ENCODE measurements at places on chromosomes 1 and 21.

GRCh38 chr1:172647110-172647564 is 11.8 kb upstream of the FASLG start:
- DNase-seq, result no peak

GRCh38 chr1:5742801-5743200 is 249.4 kb downstream of the NPHP4 start:
- DNase-seq, result no peak

DNA sequence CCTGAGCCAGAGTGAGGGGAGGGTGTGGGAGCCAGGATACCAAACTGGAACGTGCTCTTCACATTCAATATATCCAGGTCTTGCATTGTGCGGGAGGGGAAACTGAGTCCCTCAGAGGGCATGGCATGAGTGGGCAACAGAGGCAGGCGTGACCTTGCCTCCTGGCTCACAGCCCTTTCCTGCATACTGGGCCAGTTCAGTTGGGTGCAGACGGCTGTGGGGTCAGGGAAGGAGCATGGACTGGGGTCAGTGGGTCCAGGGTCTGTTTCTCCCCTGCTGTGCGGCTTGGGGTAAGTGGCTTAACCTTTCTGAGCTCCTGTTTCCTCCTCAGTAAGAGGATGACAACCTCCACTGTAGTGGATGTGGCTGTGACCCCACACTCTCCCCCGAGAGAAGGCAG is 16.6 kb downstream of the SERINC2 start:
- DNase-seq, result no peak

GRCh38 chr21:39851002-39851618 is 16.1 kb upstream of the PCP4 start:
- DNase-seq, result no peak

DNA sequence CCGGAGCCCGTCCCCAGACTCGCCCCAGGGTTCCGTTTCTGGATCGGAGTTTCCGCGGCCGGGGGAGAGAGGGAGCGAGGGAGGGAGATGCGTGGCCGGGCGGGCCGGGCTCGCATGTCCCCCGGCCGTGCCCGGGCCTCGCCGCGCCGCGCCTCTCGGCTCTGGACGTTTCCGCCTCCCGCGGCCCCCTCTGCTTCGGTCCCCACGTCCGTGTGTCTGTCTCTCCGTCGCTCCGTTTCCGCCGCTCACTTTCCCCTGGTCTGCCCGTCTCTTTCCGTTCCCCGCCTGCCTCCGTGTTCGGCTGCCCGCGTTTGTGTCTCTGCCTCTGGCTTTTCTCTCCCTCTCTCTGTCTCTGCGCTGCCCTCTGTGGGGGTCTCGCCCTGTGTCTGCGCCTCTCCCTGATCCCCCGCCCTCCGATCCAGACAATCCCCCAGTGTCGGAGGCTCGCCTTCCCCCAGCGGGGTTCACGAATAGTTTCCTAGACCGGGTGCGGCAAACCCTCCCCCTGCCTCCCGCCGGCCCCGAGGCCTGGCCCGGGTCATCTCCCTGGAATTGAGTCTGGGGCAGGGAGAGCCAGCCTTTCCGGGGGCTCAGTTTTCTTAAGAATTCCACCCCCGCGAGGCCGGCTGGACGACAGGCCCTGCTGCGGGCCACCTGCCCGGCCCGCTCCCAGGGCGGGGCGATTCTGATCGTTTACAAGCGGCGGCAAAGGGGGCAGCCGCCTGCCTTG is 735 bp downstream of the NBL1 start:
- no peak for DNase-seq

DNA sequence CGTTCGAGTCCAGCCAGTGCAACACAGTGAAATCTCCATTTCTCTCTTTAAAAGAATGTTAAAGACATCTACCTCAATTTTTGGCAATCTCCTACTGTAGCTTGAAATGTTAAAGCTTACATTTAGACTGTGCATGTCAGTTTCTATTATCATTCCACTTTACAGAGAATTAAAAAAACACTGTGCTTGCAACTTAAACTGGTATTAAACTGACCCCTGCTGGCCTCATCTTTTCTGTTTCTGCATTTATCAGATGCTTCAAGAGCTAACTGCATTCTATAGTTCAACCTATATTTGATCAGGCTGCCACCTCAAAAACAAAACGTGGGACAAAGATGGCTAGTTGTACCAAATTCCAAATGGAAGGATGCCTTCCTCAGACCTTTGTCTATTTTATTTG is 226.5 kb downstream of the SMYD3 start:
- DNase-seq, result no peak

Measured in glomerular endothelial cell (primary cell).